Kidney capillary endothelial cell (primary cell): ENCODE measurements at places on chromosomes 1 and 21.

- no peak for DNase-seq
These were observed 173.2 kb upstream of the DAB1 start for GRCh38 chr1:57597036-57597435.

DNA sequence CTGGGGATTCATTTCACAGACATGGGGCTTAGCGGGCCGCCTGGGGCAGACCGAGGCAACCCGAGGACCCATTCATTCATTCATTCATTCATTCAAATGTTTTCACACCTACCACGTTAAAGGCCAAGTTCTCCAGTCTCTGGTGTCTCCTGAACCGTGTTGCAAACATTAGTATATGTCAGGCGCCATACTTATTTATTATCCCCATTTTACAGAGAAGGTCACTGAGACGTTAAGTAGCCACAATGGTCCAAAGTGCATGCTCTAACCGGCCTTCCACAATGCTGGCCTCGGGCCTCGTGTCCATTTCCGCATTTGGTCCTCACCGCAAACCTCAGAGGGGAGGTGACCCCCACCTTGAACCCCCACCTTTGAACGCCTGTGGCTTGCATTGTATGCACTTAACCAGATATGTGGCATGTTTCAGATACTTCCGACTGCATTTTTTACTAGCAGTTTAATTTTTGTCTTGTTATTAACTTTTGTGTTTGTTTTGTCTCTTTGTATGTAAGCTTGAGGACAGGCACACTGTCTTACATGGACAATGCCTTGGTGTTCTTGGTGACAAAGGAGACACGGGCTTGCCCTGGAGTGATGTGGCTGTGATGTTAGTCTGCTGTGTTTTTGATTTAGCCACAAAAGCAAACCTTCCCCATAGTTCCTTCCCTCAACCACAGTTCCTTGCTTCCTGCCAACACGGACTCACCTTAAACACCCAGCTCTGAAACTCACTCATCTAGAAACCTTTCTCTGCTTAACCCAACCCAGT lies 1.2 kb upstream of the IFFO2 start:
- DNase-seq, result no peak

DNA sequence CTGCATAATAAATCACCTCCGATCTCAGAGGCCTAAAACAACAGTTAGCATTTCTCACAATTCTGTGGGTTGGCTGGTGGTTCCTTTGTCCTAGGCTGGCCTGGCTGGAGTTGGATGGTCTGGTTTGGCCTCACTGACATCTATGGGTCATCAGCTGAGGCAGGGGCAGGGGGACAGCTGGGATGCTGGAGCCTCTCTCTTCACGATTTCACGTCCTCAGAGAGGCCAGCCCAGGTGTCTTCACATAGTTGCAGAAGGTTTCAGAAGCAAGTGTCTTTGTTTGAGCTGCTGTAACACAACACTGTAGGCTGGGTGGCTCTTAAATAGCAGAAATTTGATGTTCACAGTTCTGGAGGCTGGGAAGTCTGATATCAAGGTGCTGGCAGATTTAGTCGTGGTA lies 155.5 kb upstream of the CACNA1E start:
- no peak for DNase-seq

DNA sequence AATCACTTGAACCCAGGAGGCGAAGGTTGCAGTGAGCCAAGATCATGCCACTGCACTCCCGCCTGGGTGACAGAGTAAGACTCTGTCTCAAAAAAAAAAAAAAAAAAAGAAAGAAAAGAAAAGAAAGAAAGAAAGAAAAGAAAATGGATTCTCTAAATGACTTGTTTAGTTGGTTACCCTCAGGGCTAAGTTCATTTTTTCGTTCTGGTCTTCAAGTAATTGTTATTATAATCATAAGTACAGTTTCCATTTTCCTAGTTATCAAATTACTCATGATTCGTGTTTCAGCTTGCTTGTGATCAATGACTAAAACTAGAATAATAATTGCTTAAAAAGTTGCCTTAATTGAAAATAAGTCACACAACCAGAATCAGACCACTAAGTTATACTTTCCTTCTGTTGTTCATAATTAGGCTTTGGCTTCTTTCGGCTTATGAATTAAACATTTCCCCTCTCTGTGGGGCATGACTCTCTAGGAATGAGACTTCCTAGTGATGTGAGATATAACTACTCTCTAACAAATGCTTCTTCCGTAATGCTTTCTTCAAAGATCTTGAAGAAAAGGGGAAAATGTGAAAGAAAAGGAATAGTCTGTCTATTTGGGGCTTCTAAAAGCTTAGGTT lies 9.6 kb upstream of the RLF start:
- no peak for DNase-seq

GRCh38 chr1:58805716-58806571 lies 22.1 kb upstream of the JUN start:
- DNase-seq, result no peak

GRCh38 chr1:93573940-93574469 lies 107.6 kb downstream of the BCAR3 start:
- DNase-seq, result no peak

GRCh38 chr1:109509176-109510134 lies at the start of gene AMIGO1:
Gene AMIGO1, minus strand, starts transcription at chr1:109509727. Its CDS starts 815 bp downstream, at chr1:109508912.
- no peak for DNase-seq

GRCh38 chr1:79326875-79327274 lies 320.3 kb upstream of the ADGRL4 start:
- no peak for DNase-seq

- DNase-seq, result no peak
These were observed 18.9 kb downstream of the C1orf174 start for GRCh38 chr1:3881193-3881480.

- no peak for DNase-seq
These were observed at the start of gene F11R for GRCh38 chr1:161020509-161021164. Gene F11R, minus strand, starts transcription at chr1:161021152. Its CDS starts 79 bp downstream, at chr1:161021073.

DNA sequence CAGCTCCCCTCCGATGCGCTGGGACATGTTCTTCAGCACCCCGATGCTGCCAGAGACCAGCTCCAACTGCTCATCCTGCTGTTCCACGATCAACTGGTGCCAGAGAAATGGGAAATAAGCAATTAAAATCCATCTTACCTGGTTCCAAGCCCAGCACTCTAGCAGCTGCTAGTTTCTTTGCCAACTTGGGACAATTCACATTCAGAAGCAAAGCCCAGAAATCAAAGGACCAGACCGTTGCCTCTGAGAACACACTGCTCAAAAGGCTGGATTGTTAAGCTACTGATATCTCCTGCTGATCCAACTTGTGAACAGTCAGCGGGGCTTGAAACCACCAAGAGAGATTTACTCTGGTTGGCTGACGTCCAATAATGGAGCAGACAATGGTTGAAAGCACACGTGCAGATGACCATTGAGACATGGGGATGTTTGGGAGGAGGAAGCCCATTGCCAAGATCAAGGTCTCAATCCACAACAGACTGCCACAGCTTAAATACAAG lies 34.4 kb downstream of the STX6 start:
- no peak for DNase-seq

DNA sequence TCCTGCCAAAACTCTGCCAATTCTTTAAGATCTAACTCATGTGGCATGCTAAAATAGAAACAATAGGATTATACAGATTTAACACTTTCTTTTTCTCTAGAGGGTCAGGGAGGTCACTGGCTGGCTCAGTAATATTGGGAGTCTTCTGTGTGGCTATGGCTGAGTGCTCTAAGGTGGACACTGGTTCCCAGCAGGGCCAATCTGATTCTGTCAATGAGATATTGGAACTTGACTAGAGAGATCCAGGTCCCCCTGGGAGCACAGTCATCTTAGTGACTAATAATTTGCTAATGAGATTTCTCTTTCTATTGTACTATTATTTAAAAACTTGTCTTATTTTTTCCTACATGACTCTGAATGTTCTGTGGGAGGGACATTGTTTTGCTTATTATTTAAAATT lies 69.1 kb upstream of the ZP4 start:
- DNase-seq, result no peak

DNA sequence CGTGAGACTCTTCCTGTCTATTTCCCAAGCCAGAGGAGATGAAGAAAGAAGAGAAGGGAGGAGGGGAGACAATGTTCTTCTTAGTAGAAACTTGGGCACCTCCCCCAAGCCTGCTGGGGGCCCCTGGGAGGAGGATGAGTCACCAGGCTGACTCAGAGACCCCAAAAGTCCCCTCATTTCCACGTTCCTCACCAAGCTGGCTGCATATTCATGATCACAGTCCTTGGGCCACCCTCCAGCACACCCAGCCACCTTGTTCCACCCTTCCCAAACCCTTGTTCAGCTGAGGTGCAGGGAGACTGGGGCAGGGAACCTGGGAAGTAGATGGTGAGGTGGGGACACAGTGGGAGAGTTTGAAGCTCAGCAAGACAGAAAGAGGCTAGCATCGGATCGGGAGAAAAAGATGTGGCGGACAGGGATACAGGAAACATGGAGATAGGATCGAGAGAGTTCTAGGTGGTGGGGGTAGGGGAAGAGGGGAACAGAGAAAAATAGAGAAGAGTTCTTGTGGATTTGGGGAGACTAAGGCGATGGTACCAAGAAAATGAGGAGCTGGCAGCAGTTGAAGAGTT lies 712 bp downstream of the RAB13 start:
- no peak for DNase-seq

- no peak for DNase-seq
These were observed 34.9 kb downstream of the SYF2 start for GRCh38 chr1:25197235-25197975.

DNA sequence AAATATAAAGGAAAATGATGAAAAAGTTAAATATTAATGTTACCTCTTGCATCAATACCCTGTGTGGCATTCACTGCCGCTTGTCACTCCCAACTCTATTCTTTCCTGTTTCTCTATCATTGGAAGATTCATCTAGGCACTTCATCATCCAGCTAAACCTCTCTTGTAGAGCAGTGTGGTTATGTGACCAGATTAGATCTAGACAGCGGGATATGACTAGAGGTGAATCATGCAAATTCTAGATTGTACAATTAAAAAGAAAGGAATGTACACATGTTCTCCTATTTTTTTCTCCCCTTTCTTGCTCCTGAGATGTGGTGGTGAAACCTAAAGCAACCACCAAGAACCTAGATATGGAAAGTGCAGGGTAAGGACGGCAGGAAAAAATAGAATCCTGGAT lies 174.1 kb downstream of the LBR start:
- DNase-seq, result no peak

DNA sequence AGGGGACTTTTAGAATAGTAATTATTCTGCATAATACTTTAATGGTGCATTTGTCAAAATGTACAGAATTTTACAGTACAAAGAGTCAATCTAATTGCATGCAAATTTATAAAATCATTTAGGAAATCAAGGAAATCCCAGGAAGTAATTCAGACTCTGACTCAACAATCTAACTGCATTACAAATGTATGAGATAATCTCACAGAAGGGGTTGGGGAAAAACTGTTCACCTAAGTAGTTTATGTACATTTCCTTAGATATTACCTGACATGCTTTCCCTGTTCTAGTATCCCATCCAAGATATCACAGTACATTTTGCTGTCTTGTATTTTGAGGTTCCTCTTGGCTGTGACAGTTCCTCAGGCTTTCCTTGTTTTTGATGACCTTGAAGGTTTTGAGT lies 4.7 kb downstream of the CRB1 start:
- DNase-seq, result no peak

DNA sequence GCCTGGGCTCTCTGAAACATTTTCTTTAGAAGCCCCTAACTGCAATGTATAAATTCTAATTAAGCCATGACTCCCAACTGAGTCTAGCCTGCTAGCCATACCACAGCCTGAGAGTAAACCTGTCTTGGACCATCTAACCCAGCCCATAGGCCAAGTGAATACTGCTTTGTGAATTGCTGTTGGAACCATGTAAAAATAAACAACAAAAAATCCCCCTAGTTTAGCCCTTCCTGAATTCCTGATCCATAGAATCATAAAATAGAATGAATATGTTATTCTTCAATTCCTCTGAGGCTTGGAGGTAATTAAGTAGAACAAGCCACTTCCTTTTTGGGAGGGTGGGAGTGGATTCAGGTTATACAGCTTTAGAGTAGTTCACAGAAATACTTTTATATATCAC lies 1496.4 kb downstream of the MRPL39 start:
- DNase-seq, result no peak

GRCh38 chr1:195740862-195741261 lies 867.4 kb downstream of the KCNT2 start:
- no peak for DNase-seq

GRCh38 chr1:214187121-214187900 lies 93.6 kb upstream of the SMYD2 start:
- DNase-seq, result no peak

DNA sequence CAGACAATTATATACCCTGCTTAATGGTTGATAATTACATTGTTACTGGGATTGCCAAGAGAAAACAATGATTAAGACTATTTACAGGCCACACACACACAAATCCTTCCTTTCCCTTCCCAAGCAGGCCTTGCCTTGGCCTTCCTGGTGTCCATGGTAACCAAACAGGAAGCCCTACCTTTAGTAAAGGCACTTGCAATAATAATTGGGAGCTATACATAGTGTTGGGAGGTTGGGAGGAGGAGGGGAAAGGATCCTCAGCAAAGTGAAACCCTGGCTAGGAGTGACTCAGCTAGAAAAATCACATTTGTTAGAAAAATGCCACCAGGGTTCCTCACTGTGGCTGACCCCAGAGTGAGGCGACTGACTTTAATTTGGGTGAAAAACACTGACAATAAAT lies 122.3 kb upstream of the ADAR start:
- peak; percentile 76 for DNase-seq

DNA sequence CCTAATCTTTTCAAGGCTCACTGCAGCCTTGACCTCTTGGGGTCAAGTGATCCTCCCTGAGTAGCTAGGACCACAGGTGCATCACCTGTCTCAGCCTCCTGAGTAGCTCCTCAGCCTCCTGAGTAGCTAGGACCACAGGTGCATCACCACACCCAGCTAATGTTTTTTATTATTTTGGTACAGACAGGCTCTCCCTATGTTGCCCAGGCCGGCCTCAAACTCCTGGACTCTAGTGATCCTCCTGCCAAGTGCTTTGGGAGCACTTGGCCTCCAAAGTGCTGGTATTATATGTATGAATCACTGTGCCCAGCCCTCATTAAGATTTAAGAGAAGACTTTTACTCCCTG lies 58.5 kb upstream of the S1PR1 start:
- DNase-seq, result no peak

- no peak for DNase-seq
These were observed 90.5 kb downstream of the BEND5 start for GRCh38 chr1:48686159-48686558.

GRCh38 chr1:216884614-216885229 lies 161.5 kb upstream of the ESRRG start:
- DNase-seq, result peak; percentile 1

GRCh38 chr1:202593845-202594244 lies 116.4 kb downstream of the SYT2 start:
- DNase-seq, result no peak

DNA sequence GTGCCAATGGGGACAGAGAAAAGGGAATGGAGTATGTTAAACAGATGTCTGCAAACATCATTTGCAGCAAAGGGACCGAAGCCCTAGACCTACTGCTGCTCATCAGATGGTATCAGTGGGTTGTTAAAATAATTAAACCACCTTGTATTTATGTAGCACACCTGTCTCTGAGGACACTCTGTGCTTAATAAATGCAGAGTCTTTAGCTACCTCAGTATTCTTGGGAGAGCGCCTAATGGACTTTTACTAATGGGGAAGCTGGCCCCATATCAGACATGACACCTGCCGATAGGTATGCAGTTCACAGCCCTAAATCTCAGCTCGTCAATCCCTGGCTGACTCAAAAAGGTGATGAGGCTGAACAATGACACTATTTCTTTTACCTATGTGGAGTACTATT lies 54.4 kb downstream of the SYT6 start:
- DNase-seq, result no peak
